Activated T-helper 1 cell treated with anti-CD3 and anti-CD28 coated beads, Interleukin-12 subunit alpha, Interleukin-12 subunit beta, Interleukin-2, Interleukin-4 antibody, amounts not matched to agents 30 ng/mL and 10 ng/mL and 1 ng/mL, durations not matched to agents 14 hours and 24 hours and 36 hours (primary cell): ENCODE measurements at places on chromosomes 12 and 14.

DNA sequence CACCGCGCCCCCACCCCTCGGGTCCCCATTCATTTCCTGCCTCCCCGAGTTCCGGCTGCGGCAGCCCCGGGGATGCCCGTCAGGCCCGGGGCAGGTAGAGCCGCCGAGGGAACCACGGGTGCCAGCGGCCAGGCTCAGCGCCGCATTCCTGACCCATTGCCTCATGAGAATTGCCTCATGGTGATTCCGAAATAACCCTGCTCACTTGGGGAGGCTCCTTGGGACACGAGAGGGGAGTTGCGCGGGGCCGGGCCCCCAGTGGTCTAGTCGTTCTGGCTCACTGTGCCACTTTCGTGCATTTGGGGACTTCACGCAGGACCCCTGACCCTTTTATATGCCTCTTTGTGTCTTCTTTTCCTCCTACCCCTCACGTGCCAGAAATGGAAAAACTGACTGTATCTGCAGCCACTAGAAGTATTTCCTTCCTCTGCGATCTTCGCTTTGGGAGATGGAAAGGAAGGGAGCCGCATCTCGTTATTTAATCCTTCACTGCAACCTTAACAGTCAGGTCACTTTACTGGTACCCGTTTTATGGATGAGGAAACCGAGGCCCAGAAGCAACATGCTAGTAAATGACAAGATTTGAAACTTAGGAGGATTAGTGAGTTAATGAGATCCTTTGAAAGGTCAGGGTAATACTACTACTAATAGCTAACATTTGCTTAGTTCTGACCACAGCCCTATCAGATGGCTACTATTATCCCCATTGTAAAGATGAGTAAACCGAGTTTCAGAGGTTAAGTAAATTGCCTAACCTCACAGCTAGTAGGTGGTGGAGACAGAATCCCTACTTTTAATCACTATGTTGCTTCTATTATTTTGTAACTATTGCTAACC, 768 bp downstream of the PTPN11 start:
- DNase-seq = no peak

GRCh38 chr12:102120886-102121285, 903 bp downstream of the PARPBP start:
- no peak for DNase-seq

DNA sequence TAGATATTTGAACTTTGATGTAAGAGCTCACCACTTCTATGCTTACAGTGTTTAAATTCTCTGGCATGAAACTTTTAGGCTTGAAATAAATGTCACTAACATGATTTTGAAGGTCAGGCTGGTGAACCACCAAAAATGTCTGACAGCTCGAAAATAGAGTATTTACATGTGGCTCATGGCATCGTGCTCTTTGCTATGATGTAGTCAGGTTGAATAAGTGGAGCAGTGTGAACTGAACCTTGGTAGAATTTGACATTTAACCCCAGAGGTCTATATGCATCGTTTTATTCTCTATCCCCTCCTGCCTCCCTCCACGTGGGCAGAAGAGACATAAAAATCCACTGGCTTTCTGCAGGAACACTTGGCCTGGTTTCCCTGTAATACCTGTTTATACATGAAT, 369.7 kb upstream of the ATP2B1 start:
- DNase-seq = no peak

GRCh38 chr12:132171968-132172521, 27.8 kb downstream of the NOC4L start:
- no peak for DNase-seq

DNA sequence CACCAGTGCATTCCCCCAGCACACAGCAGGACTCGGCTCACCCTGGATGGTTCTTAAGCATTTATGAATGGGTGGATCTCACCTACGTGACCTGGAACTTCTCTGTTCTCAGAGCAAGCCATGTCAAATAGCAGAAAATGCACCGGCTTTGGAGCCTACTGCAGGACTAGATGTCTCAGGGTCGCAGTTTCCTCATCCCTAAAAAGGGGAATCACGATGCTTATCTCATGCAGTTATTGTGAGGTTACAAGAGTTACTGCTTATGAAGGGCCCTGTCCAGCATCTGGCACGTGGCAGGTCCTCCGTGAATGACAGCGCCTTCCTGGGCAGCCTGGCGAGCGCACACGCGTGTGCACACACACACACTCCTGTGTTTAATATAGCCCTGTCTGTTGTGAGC, 128.5 kb downstream of the ETV6 start:
- DNase-seq = no peak

GRCh38 chr12:96083020-96083719, 47.8 kb upstream of the LTA4H start:
- DNase-seq = no peak

DNA sequence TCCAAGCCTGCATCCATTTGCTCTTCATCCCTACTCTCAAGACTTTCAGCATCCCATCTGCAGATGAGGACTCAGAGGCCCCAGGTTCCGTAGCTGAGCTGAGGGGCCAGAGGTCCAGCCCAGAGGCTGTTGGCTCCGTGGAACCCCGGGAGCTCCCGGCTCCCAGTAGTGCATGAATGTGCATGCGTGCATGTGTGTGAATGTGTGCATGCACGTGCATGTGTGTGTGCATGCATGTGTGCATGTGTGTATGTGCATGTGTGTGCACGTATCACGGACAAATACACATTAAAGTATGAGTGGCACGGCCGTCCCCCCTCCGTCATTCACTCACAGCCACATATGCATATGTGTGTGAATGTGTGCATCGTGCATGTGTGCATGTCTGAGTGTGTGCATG, 149.9 kb downstream of the KIF26A start:
- no peak for DNase-seq

DNA sequence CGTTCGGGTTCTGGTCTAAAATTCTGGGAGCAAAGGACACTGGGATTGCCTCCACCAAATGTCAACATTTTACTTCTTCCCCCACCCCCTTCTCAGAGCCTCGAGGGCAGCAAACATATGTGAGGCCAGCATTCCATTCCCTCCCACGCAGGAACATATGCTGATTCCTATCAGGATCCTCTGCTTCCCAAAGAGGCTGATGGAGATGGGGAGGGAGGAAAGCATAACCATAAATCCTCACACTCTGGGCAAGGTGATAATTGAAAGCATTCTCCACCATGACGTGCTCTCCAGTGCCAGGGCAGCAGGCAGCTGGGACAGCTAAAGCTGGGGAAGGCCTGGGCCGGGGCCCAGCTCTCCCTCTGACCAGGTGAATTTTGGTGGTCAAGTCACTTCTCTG, 395.0 kb downstream of the ZFP36L1 start:
- DNase-seq = no peak

DNA sequence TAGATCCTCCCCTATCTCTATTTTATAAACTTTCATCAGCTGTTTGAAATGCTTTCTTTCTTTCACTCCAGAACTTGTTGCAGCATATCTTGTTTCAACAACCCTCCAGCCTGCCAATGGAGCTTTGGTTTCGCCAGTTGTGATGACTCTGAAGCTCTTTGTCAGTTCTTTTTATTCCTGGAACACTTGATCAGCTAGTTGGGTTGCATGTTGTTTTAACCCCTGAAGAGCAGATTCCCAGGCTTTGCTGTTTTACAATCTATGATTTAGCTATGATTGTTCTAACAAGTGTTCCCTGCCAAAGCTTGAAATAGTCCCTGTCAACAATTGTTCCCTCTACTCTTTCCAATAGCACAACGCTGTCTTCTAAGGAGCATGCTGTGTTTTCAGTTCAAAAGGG, 50.6 kb upstream of the FUT8 start:
- no peak for DNase-seq

GRCh38 chr14:50773632-50774541, 57.1 kb downstream of the NIN start:
- no peak for DNase-seq
